ENCODE measurements at places on chromosomes 11 and 22.
A peak's percentile ranks its signal among the peaks of the same experiment; 100 is the strongest.

GRCh38 chr22:21014726-21015465 is at the start of gene P2RX6:
Gene P2RX6, plus strand, starts transcription at chr22:21015165. Its CDS starts 10 bp downstream, at chr22:21015175.
- no peak for DNase-seq
- H3K36me3 ChIP-seq: no peaks in the 10 kb centered on the region
- peak within 1 kb of the TSS; percentile 49 for H3K4me3 ChIP-seq
- peaks cover 2% of the 10 kb centered on the region for H3K4me1 ChIP-seq
- no peaks in the 10 kb centered on the region for H3K27me3 ChIP-seq
- no peak within 1 kb of the TSS for H3K27ac ChIP-seq

- H3K4me3 ChIP-seq: no peak overlapping the region
- peaks cover 93% of the 10 kb centered on the region for H3K27me3 ChIP-seq
- no peaks in the 10 kb centered on the region for H3K36me3 ChIP-seq
- no peak overlapping the region for H3K27ac ChIP-seq
- peaks cover 9% of the 10 kb centered on the region for H3K4me1 ChIP-seq
- no peak for DNase-seq
Observed at GRCh38 chr11:44306918-44307244, 3.1 kb downstream of the ALX4 start.

- DNase-seq: no peak
- no peaks in the 10 kb centered on the region for H3K36me3 ChIP-seq
- H3K4me1 ChIP-seq: peaks cover 2% of the 10 kb centered on the region
- H3K27ac ChIP-seq: no peak overlapping the region
- no peak overlapping the region for H3K4me3 ChIP-seq
Observed at GRCh38 chr11:2672553-2673249, 27.1 kb downstream of the KCNQ1OT1 start.

- H3K27me3 ChIP-seq: no peaks in the 10 kb centered on the region
- H3K4me3 ChIP-seq: no peak overlapping the region
- no peaks in the 10 kb centered on the region for H3K36me3 ChIP-seq
- no peak for DNase-seq
- no peak overlapping the region for H3K27ac ChIP-seq
Observed at GRCh38 chr11:121235057-121235456, 57.5 kb upstream of the SC5D start.

All from iPS DF 6.9 (cell line).